Naive thymus-derived CD8-positive, alpha-beta T cell (primary cell): ENCODE measurements at places on chromosomes 7 and 10. TPM values are rescaled to one million over a fixed set of nuclear protein-coding genes. Genes with fewer than 3 reads are reported as not detected.
A peak's percentile ranks its signal among the peaks of the same experiment; 100 is the strongest.

FAM204A gene
- total RNA-seq = 64.0 TPM

SYT15B gene
- total RNA-seq = 0.13 TPM

OIT3 gene
- total RNA-seq = not detected

CYP3A7 gene
- not detected for total RNA-seq

ZNF804B gene
- not detected for total RNA-seq

CRYGN gene
- 1.2 TPM for total RNA-seq

HECW1 gene
- total RNA-seq = not detected

SPDYE16 gene
- total RNA-seq = 0.69 TPM

NME8 gene
- not detected for total RNA-seq

ITIH5 gene
- not detected for total RNA-seq

ACBD5 gene
- 23.6 TPM for total RNA-seq

PAPOLB gene
- total RNA-seq = not detected

DNA sequence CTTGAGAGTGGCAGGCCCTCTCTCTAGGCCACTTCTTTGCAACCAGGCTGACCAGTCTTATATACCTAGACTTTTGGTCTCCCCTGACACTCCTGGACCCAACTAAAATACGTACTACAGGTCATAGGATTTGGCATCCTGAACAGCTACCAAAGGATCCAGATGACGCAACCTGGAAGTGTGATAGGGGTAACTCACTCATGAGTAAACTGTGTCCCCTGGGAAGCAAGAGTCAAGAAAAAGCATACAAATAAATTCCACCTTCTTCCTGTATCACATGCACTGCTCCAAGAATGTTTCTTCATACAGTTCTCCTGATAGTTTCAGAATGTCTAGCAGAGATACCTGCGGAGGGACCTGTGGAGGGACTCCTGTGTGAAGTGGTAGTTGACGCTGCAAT is 172.3 kb downstream of the MDFIC start:
- H3K36me3 ChIP-seq = peaks cover 4% of the 10 kb centered on the region
- peaks cover 5% of the 10 kb centered on the region for H3K27me3 ChIP-seq
- H3K4me3 ChIP-seq = no peak overlapping the region
- no peak for DNase-seq

DNA sequence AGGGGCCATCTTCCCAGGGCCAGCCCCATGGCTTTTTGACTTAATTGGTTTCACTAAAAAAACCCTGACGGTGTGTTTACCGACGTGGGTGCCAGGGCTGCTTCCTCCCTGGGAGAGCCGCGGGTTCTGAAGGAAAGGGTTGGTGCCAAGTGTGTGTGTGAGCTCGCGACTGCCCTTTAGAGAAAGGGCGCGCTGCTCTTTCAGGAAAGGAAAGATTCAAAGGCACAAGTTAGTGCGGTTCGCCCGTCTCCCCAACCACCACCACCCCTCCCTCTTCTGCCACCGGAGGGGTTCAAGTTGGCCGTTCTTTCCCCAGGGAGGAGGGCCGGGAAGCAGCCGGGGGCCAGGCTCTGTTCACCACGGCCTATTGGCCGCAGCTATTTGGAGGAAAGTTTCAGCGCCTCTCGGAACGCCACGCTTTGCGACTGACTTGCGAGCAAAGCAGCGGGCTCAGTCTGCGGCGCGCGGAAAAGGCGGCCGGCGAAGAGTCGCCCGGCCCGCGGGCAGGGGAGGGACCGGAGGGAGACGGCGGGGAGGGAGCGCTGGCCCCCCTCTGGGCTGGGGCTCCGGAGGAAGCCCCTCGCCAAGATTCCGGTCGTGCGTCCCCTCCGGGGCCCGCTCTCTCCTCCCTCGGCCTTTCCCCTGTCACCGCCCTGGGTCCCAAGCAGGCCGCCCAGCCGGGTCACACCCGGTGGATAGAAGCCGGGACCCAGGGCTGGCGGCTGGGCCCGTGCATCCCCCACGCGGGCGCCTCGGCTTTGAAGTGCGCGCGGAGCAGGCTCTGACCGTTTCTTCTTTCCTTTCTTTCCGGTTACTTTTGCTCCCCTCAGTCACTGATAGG is 165.9 kb upstream of the PPP1R3A start:
- H3K36me3 ChIP-seq = peaks cover 2% of the 10 kb centered on the region
- H3K4me3 ChIP-seq = peak overlapping the region; percentile 81
- no peak for DNase-seq

DNA sequence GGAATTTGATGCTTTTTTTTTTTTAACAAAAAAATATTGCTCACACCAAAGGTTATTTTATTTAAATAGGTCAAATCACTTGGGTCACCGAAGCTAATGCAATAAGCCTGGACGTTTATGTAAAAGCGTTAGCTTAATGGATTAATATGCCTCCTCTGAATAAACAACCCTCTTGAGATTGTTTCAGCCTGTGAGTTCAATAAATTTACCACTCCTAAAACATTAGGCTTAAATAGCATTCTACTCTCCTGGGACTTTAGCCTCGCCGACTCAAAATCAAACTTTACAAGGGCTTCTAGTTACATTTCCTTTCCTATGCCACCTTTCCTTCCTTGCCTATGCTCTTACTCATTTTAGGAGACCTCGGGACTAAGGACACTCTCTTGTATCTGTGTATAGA is 79.3 kb downstream of the DNAJB9 start:
- peaks cover 13% of the 10 kb centered on the region for H3K27me3 ChIP-seq
- no peaks in the 10 kb centered on the region for H3K36me3 ChIP-seq
- DNase-seq = no peak
- H3K4me3 ChIP-seq = no peak overlapping the region
- H3K4me1 ChIP-seq = no peaks in the 10 kb centered on the region
- H3K27ac ChIP-seq = no peak overlapping the region

- peaks cover 28% of the 10 kb centered on the region for H3K36me3 ChIP-seq
- no peak for DNase-seq
- peaks cover 13% of the 10 kb centered on the region for H3K4me1 ChIP-seq
- H3K4me3 ChIP-seq = peak overlapping the region; percentile 83
- peaks cover 71% of the 10 kb centered on the region for H3K27me3 ChIP-seq
These were observed 1.3 kb downstream of the SP8 start for GRCh38 chr7:20785157-20786048.

DNA sequence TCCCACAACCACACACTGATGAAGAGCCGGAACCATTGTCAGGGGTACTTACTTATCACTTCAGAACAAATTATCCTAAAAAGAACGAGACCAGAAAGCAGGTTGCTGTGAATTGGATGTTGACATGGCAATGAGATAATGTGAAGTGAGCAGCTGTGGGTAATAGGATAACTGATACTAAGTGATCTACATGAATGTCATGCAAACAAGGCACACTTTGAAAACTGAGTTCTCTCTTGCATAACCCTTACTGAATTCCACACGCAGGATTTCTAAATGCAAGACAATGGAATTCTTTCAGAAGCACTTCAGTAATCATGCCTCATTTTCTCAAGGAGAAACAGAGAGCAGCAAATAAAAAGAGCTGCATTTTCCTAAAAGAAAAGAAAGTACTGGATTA is 242.5 kb upstream of the TMEM229A start:
- no peak for DNase-seq
- H3K27me3 ChIP-seq = no peaks in the 10 kb centered on the region
- H3K36me3 ChIP-seq = no peaks in the 10 kb centered on the region
- no peaks in the 10 kb centered on the region for H3K4me1 ChIP-seq
- no peak overlapping the region for H3K4me3 ChIP-seq
- H3K27ac ChIP-seq = no peak overlapping the region

- no peak overlapping the region for H3K27ac ChIP-seq
- H3K4me3 ChIP-seq = no peak overlapping the region
- H3K4me1 ChIP-seq = no peaks in the 10 kb centered on the region
- DNase-seq = no peak
- peaks cover 2% of the 10 kb centered on the region for H3K36me3 ChIP-seq
These were observed 54.0 kb downstream of the LAMB4 start for GRCh38 chr7:108076156-108076555.

GRCh38 chr7:135757719-135758411 is 9.3 kb upstream of the FAM180A start:
- peaks cover 38% of the 10 kb centered on the region for H3K27me3 ChIP-seq
- DNase-seq = no peak
- H3K36me3 ChIP-seq = no peaks in the 10 kb centered on the region
- H3K27ac ChIP-seq = no peak overlapping the region

- DNase-seq = no peak
- H3K4me3 ChIP-seq = no peak overlapping the region
- H3K4me1 ChIP-seq = no peaks in the 10 kb centered on the region
- H3K27ac ChIP-seq = no peak overlapping the region
- H3K27me3 ChIP-seq = peaks cover 39% of the 10 kb centered on the region
- no peaks in the 10 kb centered on the region for H3K36me3 ChIP-seq
These were observed 16.4 kb upstream of the PDZD8 start for GRCh38 chr10:117391436-117392205.

DNA sequence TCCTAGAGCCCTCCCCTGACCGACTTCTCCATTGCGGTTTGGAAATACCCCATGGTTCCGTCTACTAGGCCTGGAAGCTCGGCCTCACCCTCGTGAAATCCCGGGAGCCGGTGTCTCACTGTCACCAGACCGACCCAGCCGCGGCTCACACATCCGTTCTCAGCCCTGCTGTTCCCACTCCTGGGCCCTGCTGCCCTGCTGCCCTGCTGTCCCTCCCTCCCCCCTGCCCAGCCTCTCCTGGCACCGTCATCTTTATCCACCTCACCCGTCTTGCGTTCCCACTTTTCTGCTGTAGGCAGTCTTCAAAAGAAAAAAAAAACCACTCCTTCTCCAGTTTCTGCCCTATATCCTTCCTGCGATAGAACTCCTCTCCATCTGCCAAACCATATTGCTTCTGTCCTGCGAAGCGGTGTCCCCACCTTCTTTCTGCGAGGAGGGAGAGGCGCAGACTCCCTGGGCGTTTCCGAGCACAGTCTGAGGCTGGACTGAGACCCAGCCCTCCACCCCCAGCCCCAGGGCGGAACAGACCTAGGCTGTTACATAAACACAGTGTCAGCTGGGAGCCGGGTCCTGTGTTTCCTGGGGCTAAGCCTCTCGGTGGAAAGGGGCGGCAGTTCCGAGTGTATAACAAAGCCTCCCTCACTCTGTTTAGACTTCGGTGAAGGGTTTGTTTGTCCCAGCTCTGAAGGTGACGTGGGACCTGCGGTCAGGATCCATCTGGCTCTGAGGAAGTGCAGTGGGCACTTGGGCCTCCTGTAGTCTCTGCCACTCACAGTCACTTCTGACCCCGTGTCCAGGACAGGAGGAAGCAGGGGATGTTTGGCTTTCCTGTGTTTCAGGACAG is 2.8 kb downstream of the AGAP3 start:
- peaks cover 22% of the 10 kb centered on the region for H3K4me1 ChIP-seq
- H3K27ac ChIP-seq = no peak overlapping the region
- H3K36me3 ChIP-seq = peaks cover 3% of the 10 kb centered on the region
- H3K27me3 ChIP-seq = no peaks in the 10 kb centered on the region
- H3K4me3 ChIP-seq = peak overlapping the region; percentile 50
- DNase-seq = peak; percentile 13

GRCh38 chr7:152344253-152344652 is 91.5 kb downstream of the KMT2C start:
- peaks cover 32% of the 10 kb centered on the region for H3K36me3 ChIP-seq
- H3K4me1 ChIP-seq = peaks cover 11% of the 10 kb centered on the region
- H3K27ac ChIP-seq = peak overlapping the region; percentile 49
- no peaks in the 10 kb centered on the region for H3K27me3 ChIP-seq

DNA sequence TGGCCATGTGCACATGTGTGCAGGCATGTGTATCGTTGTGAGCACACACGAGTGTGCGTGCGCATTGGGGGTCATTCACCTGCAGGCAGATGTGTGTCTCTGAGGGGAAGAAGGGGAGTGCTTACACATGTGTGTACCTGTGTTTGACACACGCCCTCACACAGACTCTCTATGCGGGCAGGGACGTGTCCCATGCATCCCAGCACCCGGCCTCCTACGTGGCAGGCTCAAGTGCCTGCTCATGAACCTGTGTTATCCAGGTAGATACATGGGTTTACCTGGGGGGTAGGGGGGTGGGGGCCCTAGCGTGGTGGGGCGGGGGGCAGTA is 18.6 kb downstream of the KCP start:
- no peaks in the 10 kb centered on the region for H3K36me3 ChIP-seq
- H3K27ac ChIP-seq = no peak overlapping the region
- H3K27me3 ChIP-seq = peaks cover 8% of the 10 kb centered on the region
- H3K4me1 ChIP-seq = peaks cover 8% of the 10 kb centered on the region
- DNase-seq = no peak
- peak overlapping the region; percentile 13 for H3K4me3 ChIP-seq

- H3K4me3 ChIP-seq = no peak overlapping the region
- peaks cover 8% of the 10 kb centered on the region for H3K4me1 ChIP-seq
- H3K27ac ChIP-seq = no peak overlapping the region
- H3K27me3 ChIP-seq = no peaks in the 10 kb centered on the region
- H3K36me3 ChIP-seq = peaks cover 2% of the 10 kb centered on the region
These were observed 3.5 kb upstream of the FRAT2 start for GRCh38 chr10:97338041-97338440.

- no peaks in the 10 kb centered on the region for H3K36me3 ChIP-seq
- DNase-seq = no peak
- H3K4me3 ChIP-seq = no peak overlapping the region
- H3K27ac ChIP-seq = no peak overlapping the region
These were observed 117.2 kb downstream of the CDH23 start for GRCh38 chr10:71513936-71514335.

DNA sequence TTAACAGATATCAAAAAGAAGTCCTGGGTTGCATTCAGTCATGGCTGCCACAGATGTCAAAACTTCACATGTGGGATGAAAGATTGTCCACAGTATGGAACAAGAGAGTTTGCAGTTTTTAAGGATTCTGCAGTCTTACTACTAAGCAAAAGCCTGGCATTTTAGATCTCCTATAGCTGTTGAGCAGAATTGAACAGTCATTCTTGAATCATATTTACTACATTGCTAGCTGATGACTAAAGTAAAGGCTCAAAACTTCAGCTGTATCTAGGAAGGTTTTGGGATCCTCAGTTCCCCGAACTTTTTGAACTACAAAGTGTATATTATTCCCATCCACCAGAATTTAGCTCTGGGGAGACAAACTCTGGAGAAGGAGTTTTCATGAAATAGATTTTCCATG is 31.0 kb downstream of the BET1 start:
- H3K27ac ChIP-seq = no peak overlapping the region
- H3K4me3 ChIP-seq = no peak overlapping the region
- H3K27me3 ChIP-seq = no peaks in the 10 kb centered on the region
- DNase-seq = no peak
- no peaks in the 10 kb centered on the region for H3K4me1 ChIP-seq

- peaks cover 5% of the 10 kb centered on the region for H3K27me3 ChIP-seq
- no peak overlapping the region for H3K27ac ChIP-seq
- H3K4me1 ChIP-seq = no peaks in the 10 kb centered on the region
- no peaks in the 10 kb centered on the region for H3K36me3 ChIP-seq
These were observed 24.1 kb downstream of the VIPR2 start for GRCh38 chr7:159120540-159120919.

DNA sequence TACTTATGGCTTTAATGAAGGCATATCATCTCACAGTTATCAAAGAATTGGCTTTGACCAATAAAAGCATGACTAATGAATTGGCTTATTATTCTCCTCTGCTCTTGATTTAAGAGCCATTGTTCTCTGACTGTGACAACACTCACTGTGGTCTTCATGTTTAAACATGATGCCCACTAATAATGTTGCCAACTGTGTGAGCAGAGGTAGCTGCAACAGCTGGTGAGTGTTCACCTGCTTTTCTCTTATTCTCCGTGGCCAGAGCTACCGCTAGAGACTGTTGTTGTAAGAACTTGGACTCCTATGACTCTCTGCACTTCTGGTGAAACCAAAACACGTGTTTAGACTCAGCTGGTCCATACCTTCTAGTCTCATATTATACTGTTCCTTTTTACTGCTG is 335.9 kb downstream of the XPNPEP1 start:
- no peaks in the 10 kb centered on the region for H3K27me3 ChIP-seq
- no peaks in the 10 kb centered on the region for H3K4me1 ChIP-seq
- DNase-seq = no peak
- no peaks in the 10 kb centered on the region for H3K36me3 ChIP-seq
- no peak overlapping the region for H3K4me3 ChIP-seq

GRCh38 chr7:130393841-130394411 is 13.6 kb downstream of the CPA1 start:
- H3K27me3 ChIP-seq = no peaks in the 10 kb centered on the region
- H3K27ac ChIP-seq = peak overlapping the region; percentile 92
- no peak for DNase-seq
- peak overlapping the region; percentile 88 for H3K4me3 ChIP-seq
